ENCODE measurements at places on chromosomes 7 and 10.
A peak's percentile ranks its signal among the peaks of the same experiment; 100 is the strongest.

DNA sequence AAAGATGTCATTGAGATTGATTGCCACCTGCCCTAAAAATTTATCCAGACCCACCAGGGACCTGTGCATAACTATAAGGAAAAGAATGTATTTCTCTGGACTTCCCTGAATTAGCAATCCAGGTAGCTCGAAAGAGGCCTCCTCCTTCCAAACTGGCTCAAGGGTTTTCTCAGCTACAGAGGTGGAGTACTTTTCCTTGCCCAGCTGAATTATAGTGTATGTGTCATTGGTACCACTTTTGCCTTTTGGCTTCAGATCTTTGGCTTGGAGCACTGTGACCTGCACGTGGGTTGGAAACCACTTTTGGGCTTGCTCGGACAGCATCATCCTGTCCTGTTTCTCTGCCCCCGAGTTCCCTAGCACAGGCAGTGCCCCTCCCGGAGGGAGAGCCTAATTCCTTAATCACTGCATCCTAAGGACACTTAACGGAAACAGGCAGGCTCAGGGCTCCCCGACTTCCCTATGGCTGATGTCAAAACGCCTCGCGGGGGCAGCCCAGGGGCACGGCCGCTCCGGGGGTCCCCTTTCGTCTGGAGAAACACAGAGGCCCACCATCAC lies 825 bp downstream of the RAB11FIP2 start:
- DNase-seq: peak; percentile 0

- DNase-seq: no peak
Measured at GRCh38 chr10:96758423-96758822, 38.1 kb upstream of the PIK3AP1 start.

DNA sequence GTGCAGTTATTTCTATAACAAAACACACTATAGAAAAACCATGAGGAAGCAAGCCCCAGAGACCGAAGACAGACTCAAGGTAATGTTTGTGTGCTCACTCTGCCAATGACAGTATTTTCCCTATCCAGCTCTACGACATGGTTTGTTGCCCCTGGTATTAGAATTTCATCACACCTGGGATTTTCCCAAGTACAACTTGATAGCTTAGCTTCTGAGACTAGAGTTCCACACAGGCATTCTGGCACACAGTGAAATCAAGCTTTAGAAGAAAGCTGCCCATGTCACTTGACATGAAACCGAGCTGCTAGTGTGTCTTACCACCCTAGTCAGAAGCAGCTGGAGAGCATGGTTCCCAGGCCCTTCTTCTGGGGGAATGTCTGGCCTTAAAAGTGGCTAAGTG lies 44.1 kb upstream of the AKR1E2 start:
- no peak for DNase-seq

DNA sequence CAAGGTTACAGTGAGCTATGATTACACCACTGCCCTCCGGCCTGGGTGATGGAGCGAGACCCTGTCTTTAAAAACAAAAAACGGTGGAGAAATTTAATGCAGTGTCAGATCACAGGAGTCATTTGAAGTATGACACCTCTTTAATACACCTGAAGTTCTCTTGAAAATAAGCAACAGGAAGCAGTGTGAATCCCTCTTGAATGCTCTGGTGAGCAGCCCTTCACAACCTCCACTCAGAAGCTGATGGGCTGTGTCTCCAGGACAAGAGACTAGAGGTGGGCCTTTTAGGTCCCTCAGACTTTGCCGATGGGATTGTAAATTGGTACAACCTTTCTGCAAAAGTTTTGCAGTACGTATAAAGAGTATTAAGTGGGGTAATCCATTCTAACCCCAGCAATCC lies 50.1 kb downstream of the CYP26A1 start:
- no peak for DNase-seq

- DNase-seq: no peak
Measured at GRCh38 chr10:48211777-48212176, 62.7 kb downstream of the FRMPD2 start.
